ENCODE measurements at places on chromosomes 3 and 15.

DNA sequence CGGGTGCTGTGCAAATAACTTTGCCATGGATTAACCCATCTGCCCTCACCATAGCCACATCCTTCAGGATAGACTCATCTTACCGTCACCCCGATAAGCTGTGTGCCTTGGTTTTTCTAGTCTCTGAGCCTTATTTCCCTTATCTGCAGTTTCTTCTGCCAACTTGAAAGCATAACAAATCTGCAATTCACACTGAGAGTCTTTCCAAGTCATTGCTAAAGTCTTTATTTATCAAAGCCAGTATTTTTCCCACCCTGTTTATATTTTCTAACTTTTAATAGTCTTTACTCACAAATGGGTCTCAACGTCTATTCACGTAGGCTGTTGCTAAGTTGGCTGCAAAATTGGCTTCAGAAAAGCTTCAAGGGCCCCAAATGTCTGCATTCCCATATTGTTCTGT is 61.6 kb upstream of the SUCLG2 start:
- DNase-seq, result no peak

DNA sequence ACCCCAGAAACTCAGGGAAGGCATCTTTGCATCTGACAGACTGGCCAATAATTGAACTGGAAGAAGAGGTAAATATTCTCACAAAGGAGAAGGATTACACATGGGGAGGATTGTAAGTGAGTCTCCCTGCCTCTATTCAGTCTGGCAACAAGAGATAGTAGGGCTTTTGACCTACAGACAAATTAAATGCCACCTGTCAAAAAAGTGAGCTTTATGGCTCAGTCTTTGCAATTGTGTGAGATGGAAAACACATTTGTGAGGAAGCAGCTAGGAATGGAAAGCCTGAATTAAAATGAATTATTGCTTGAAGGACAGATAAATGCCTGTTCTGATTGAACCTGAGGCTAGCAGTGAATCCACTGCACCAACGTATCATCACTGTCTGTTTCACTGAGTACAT is 173.3 kb upstream of the GOLIM4 start:
- DNase-seq, result no peak

DNA sequence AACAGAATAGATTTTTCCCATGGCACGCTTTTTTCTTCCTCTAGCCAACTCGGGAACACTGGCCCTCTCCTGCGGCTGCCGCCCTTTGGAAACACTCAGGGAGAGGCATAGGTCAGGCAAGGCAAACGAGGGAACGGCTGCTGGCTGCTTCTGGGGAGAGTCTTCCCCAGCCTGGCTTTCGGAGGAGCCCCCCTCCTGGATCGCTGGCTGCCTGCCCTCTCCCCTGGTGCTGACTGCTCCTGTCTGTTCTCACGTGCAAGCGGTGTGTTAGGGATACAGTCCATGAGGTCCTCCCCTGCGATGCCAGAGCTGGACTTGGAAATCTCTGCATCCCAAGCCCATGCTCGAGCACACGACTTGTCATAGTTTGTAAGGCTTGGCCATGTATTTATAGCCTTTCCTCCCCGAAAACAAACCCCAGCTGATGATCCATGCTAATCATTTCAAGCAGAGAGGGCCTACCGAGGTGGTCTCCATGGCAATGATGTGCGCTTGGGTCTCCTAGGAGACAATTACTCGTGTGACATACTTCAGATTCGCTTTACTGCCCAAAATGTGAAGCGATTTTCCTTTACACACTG is 315.6 kb upstream of the ATP10A start:
- no peak for DNase-seq

DNA sequence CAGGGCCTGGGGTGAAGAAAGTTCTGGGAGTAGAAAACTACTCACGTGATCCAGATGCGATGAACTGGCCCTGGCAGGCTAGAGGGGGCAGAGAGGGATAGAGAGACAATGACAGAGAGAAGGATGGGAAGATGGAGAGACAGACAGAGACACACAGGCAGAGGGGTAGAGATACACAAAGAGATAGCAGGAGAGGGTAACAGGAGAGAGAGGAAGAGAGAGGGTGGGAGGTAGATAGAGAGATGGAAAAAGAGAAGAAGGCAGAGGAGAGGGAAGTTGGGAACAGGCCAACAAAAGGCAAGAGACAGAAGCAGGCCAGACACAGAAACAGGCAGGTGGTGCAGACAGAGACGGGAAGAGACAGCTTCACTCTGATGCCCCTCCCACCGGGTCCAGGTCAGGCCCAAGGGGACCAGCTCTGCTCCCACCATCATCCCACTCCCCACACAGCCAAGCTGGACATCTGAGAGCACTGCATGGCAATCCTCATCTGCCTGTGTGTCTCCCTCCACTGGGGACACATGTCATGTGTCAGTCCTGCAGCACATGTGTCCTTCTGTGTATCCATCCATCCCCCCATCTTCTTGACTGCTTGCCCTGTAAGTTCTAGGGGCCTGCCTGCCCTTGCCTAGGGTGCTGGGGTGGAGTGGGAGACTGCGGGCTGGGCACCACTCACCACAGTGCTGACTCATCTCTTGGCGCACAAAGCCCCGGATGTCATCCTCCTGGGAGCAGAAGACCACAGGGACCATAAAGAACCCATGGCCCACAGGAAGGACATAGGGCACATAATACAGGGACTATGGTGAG is 2.2 kb upstream of the UCN2 start:
- DNase-seq, result no peak

GRCh38 chr3:156834962-156835535 is 8.9 kb downstream of the LEKR1 start:
- no peak for DNase-seq

GRCh38 chr3:112813723-112814171 is 32.9 kb downstream of the CD200R1L start:
- DNase-seq, result no peak

GRCh38 chr15:26438718-26439117 is 334.1 kb downstream of the GABRB3 start:
- DNase-seq, result no peak

- DNase-seq, result no peak
These were observed 63.8 kb upstream of the P2RY1 start for GRCh38 chr3:152771120-152771519.
